Mucosa of descending colon (tissue), 3 donors: ENCODE measurements at places on chromosomes 2 and 18. TPM values are rescaled to one million over a fixed set of nuclear protein-coding genes. Genes with fewer than 3 reads are reported as not detected.

Gene PAIP2B
- total RNA-seq = 5.6 TPM

Gene CFAP65
- total RNA-seq = 0.46 TPM

GRCh38 chr2:173300458-173300857 lies 54.2 kb upstream of the CDCA7 start:
- no peak for DNase-seq

GRCh38 chr18:12283666-12284065 lies 24.4 kb upstream of the TUBB6 start:
- no peak for DNase-seq

GRCh38 chr2:29920631-29921559 lies 491 bp downstream of the ALK start:
- peak; percentile 19 for DNase-seq

DNA sequence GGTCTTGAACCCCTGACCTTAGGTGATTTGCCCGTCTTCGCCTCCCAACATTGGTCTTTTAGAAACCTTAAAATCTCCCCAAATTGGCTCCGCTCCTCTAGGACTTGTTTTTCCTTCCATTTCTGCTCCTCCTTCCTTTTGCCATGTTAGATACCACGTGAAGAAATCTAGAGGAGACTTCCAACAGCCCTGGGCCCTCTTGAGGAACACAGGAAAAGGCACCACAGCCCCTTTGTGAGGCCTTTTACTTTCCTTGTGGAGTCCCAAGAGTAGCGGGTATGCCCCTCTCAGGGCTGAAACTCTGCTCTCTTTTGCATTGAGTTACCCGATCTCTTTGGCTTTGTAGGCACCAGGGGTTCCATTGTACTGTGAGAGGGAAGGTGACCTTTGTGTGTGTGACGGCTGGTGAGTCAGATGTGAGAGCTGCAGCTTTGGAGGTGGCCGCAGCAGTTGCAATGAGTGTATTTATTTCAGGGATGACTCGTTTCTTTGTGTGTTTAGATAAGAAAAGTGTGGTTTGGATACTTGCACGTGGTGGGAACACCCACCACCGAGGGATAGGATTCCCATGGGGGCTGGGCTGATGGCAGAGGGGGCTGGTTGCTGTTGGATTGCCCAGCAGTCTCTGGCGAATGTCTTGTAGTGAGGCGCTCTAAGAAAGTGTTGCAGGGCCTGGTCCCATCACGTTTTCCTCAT lies 218.4 kb upstream of the HS6ST1 start:
- no peak for DNase-seq

GRCh38 chr2:222882484-222882928 lies 21.7 kb downstream of the ACSL3 start:
- no peak for DNase-seq

GRCh38 chr2:202589582-202589949 lies 45.2 kb upstream of the FAM117B start:
- DNase-seq = no peak

- DNase-seq = peak; percentile 37
Observed at GRCh38 chr2:100235098-100235497, 87.2 kb downstream of the LONRF2 start.

GRCh38 chr2:235551965-235552364 lies 58.1 kb downstream of the AGAP1 start:
- DNase-seq = peak; percentile 80

DNA sequence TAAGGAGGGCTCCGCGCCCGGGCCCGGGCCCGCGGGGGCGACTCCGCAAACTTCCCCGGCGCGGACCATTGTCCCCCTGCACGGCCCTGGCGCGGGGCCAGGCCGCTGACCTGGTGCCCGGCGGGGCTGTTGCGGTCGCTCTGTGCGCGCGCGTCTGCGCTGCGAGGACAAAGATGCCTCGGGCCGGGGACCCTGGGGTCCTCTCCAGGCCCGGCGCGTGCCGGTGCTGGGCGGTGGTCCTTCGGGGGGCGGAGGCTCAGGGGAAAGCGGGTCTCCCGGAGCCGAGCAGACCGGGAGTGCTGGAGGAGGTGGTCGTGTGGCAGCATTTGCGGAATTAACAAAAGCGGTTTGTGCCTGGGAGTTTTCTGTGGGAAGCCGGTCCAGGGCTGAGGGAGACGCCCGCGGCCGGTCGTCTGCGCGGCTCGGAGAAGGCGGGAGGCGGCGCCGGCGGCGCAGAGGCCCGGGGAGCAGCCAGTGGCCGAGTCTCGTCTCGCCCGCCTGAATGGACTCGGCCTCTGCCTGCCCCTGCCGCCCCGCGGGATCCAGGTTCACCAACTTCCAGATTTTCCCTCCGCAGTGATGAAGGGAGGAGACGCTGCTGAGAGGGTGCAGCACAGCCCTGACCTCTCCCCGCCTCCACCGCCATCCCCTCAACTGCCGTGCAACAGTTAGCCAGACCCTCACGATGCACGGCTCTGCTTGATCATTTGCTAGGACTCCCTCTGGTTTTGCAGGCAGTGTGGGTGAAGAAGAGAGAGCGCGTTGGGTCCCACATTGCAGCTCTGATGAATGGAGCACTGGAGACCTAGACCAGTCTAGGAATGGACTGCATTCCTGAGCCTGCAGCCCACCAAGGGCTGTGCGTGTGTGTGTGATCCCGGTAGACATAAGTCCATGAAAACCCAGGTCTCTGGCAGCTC lies 705 bp downstream of the EFR3B start:
- DNase-seq = peak; percentile 60

- no peak for DNase-seq
Observed at GRCh38 chr2:186925514-186925913, 76.5 kb upstream of the ZSWIM2 start.

GRCh38 chr2:152031747-152032306 lies 67.0 kb downstream of the CACNB4 start:
- DNase-seq = no peak
